ENCODE measurements at places on chromosomes 7 and 10.
A peak's percentile ranks its signal among the peaks of the same experiment; 100 is the strongest.

GRCh38 chr10:68047122-68047521 is 28.0 kb downstream of the HERC4 start:
- no peak for DNase-seq

- DNase-seq = no peak
Observed at GRCh38 chr7:38105874-38106483, 72.1 kb upstream of the STARD3NL start.

DNA sequence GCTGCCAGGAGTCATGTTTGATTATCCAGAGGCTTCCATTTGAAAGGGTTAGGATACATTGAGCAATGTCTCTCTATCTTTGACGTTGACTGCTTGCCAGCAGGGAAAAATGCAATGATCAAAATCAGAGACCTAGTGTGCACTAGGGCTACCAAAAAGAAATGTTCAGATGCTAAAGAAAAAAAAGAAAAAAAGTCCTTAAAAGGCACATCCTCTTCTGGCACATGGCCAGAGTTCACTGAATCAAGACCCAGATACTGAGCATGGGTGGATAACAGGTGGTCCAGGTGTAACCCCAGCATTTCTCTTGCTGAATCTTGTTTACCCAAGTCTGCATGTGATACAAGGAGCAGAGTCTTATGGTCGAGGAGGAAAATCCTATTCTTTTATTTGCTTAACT is 899.3 kb downstream of the SORCS3 start:
- DNase-seq = no peak

- peak; percentile 43 for DNase-seq
Observed at GRCh38 chr10:28676968-28677887, at the start of gene BAMBI. TSS of gene BAMBI (plus strand) at chr10:28677521. CDS start at chr10:28677898, 377 bp downstream.

- DNase-seq = no peak
Observed at GRCh38 chr10:57225920-57226319, 864.9 kb upstream of the ZWINT start.

DNA sequence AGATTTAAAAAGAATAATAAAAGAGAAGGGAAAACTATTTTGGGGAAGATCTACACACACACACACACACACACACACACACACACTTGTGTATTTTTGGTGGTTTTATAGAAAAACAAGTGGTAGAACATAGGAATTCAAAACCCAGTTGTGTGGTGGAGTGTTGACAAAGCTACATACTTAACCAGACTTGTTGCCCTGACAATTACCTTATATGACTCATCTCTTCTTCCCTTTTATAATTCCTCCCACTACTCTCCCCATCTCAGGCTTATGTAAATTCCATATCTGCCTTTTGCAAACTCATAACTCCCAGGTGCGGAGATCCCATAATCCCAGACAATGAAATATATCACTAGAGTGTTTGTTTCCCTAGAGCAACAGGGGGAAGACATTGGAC is 873.7 kb downstream of the NXPH1 start:
- no peak for DNase-seq

GRCh38 chr10:43045631-43046287 is 31.1 kb upstream of the RET start:
- no peak for DNase-seq

DNA sequence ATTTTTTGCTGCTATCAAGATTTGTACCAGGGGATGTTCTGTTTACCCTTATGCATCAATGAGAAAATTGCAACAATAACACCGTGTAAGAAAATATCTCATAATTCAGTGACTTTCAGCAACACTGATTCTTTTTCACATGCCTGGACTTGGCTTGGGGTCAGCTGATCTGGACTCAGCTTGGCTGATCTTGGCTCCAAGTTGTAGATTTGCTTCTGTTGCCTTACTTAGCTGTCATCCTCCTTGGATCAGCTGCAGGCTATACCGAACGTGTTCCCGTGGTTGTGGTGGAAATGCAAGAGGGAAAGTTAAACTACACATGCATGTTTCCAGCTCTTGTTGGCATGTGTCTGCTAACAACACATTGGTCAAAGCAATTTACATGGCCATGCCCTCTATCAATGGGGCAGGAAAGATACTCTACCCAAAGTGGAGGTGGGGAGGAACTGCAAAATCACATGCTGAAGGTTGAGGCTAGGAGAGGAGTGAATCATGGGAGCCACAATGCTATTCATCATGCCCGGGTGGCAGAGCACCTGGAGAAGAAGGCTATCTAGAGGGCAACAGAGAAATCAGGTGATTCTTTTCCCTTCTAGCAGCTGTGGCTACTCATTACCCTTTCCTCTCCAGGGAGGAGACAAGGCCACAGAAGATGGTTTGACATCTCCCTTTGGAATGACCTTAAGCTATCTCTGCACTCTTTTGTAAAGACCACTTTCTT is 1276.3 kb upstream of the AUTS2 start:
- DNase-seq = no peak

DNA sequence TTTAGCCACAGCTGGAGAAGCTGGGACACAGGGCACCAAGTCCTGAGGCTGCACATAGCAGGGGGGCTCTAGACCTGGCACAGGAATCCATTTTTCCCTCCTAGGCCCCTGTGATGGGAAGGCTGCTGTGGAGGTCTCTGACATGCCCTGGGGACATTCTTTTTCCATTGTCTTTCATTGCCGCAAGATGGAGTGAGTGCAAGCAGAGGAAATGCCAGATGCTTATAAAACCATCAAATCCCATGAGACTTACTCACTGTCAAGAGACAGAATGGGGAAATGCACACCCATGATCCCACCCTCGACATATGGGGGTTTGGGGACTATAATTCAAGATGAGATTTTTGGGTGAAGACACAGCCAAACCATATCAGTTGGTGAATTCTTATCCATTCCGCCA is 94.7 kb upstream of the FERD3L start:
- no peak for DNase-seq
